HL-60 (cell line): ENCODE measurements at places on chromosomes 11 and 22.
A peak's percentile ranks its signal among the peaks of the same experiment; 100 is the strongest.

DNA sequence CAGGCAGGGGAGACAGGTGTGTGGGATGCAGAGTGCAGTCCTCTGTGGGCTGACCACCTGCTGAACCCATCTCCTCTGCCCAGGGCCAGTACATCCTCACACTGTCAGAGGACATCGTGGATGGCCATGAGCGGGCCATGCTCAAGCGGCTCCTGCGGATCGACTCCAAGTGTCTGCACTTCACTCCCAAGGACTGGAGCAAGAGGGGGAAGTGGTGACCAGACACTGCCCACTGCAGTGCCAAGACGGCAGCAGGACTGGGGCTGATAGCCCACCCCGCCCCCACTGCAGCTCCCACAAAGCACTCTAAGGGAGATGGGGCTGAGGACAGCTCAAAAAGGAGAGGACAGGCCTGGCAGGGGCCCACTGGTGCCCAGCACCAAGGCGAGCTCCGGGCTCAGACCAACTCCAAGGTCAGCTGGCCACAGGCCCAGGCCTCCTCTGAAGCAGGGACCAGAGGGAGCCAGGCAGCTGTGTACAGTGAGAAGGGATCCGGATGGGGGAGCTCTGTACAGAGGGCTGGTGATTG lies 1.6 kb downstream of the RNASEH2C start:
- peak; percentile 18 for DNase-seq

DNA sequence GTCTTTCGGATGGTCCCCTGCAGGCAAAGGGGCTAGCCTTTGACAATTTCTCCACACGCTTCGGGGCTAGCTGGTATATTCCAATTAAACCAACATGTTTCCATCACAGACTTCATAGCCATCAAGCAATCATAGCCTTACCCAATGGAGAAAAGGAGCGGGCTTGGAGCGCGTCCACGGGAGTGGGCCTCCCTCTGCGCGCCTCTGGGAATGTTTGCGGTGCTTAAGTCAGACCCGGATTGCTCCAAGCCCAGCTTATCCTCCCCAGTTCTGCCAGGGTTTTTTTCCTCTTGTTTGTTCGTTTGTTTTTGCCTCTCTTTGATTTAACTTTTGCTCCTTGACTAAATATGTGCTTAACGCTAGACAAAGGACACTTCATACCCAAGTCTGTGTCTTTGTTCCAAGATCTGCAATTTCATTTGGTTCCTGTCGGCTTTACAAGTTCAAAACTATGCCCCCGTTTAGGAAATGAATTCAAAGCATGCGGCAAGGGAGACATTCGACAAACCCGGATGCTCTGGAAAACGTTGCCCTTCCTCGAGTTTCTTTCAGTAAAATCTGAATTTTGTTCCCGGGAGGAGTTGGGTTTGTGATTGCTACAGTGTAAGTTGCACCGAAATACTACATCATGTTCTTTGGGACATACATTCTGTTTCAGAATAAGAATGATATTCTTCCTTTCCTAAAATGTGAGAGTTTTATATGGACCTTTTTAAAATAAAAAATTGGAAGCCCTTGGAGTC lies 1.0 kb upstream of the GLB1L2 start:
- DNase-seq: no peak

- no peak for DNase-seq
Observed at GRCh38 chr11:83115026-83115425, 41.9 kb upstream of the PCF11 start.

DNA sequence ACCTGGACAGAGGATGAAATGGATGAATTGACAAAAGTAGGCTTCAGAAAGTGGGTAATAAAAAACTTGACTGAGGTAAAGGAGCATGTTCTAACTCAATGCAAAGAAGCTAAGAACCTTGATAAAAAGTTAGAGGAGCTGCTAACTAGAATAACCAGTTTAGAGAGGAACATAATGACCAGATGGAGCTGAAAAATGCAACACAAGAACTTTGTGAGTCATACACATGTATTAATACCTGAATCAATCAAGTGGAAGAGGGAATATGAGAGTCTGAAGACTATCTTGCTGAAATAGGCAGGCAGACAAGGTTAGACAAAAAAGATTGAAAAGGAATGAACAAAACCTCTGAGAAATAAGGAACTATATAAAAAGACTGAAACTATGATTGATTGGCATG lies 47.9 kb upstream of the SLC22A9 start:
- no peak for DNase-seq

DNA sequence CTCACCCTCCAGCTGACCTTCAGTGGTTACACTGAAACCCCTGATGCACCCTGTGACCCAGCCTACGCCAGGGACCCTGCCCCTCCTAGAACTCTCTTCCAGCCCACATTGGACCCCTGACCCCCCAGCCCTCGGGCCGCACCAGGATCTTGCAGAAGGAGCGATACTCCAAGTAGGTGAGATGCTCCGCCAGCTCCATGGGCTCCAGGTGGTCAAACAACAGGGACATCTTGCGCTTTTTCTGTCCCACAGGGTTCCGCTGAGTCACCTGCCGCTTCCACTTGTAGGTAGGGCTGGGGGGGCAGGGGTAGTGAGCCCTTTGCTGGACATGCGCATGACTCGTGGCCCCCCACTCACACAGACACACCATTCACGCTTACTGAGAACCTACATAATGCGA lies 4.1 kb downstream of the RASGRP2 start:
- no peak for DNase-seq

- DNase-seq: no peak
Observed at GRCh38 chr22:41957941-41958556, 6.1 kb downstream of the SMIM45 start.

DNA sequence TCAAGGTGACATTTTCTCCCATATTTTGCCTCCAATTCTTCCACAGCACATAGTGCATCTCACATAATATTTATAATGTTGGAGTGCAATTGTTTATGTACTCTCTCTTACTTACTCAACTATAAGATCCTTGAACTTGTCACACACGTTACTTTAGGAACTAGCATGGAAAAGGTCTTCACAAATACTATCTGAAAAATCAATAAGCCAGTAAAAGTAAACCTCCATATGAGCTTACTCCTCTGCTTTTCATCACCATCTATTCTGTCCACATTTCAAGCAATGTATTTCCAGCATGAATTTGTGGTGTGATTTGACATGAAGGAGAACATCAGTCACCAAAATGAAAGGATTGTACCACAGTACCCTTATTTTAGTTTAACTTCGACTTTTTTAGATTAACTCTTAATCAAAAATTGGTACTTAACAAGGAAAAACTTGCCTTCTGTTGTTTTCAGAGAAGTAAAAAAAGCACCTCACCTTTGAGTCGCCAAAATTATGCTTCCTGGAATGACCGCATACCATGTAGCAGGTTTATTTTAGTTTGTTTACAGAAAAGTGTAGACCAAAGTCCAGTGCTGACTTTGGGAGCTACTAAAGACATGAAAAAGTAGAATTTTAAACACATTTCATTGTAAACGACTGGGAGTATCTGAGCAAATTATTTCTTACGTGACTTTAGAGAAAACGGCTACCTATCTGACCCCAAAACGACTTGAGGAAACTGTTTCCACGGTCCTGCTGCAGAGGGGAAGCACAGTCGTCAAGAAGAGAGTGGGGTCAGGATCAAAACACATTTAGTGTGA lies at the start of gene SLC22A9:
SLC22A9 (plus strand) TSS at position 621 of the 806 bp plus-strand sequence. CDS start 272 bp downstream, outside the sequence.
- DNase-seq: no peak

DNA sequence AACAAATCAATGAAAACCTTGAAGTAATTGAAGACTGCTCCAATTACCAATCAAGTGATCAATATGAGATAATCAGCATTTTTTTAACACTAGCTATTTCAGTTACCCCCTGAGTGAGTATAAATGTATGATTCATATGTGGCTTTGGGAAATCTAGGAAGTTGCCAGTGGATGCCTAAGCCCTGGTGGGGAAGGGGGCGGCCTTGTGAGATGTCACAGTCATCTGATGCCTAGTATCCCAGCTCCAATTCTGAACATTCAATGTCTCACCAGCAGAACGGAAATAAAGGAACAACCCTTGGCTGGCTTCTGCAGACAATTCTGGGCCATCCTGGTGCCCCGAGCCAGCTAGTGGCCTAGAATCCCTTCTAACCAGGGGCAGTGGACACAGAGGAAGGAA lies 58.5 kb upstream of the TIMP3 start:
- no peak for DNase-seq

- DNase-seq: no peak
Observed at GRCh38 chr11:92180664-92181251, 43.9 kb upstream of the FAT3 start.

GRCh38 chr22:43389227-43389836 lies 22.5 kb upstream of the MPPED1 start:
- DNase-seq: no peak

DNA sequence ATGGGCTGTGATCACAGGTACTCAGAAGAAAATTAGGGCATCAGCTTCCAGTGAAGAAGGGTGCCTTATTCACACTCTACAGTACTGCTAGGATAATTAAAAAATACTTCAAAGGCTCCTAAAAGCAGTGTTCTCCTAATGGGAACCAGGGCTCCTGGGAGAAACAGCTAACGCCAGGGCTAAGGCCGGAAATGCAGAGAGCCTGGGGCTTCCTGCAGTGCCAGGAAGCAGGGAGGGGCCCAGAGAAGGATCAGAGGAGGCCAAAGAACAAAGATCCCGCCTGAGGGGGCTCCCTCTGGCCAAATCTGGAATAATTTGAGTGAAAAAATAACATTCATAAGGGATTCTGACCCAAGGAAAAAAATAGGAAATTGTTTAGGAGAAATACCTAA lies 27.5 kb downstream of the TOLLIP start:
- no peak for DNase-seq

DNA sequence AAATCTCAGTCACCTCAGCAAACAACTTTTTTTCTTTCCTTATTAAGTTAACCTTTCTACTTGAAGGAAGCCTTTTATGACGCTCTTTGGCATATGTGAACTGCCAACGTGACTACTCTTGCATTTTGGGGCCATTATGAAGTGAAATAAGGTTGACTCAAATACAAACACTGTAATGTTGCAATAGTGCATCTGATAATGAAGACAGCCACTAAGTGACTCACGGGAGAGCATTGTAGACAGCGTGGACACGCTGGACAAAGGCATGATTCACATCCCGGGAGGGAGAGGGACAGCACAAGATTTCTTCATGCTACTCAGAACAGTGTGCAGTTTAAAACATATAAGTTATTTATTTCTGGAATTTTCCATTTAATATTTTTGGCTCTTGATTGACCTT lies 560.8 kb downstream of the ETS1 start:
- no peak for DNase-seq

- DNase-seq: no peak
Observed at GRCh38 chr11:2760196-2760871, 60.5 kb upstream of the KCNQ1OT1 start.

DNA sequence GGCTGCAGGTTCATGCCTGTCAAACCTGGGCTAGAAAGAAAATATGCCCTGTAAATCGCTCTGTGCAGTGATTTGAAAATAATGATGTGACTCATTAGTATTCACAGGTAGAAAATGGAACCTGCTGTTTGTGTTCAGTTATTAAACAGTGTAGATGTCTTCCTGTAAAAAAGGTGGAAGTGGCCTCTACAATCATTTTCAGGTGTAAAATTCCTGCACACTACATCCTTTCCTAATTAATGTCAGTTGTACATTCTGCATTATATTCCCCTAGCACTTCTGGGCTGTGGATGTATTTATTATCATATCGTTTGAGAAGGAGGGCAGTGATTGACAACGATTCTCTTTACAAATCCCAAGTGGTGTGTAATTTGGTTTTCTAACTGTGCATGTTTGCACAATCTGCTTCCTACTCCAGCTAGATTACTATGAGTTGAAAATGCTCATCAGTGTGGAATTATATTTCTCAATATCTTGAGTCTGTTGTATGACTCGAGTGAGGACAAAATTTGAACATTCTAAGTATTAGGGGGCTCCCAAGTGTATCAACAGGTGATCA lies 454.0 kb upstream of the DDI1 start:
- no peak for DNase-seq

DNA sequence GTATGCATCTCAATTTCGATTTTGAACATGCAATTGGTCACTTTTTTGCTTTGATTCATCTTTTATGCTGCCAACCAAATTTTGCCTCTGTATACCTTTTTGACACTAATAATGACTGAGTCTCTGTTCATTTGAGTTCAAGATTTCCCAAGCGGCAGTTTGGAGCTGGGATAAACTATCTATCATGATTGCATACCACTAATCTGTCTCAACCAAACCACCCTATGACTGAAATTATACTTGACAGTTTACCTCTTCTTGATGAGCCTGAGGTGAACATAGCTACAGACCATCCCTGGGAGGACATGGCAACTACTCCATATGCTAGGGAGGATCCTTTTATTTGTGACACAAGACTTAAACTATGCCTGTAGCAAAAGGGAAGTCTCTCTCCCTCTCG lies 146.2 kb downstream of the PAX6 start:
- no peak for DNase-seq

DNA sequence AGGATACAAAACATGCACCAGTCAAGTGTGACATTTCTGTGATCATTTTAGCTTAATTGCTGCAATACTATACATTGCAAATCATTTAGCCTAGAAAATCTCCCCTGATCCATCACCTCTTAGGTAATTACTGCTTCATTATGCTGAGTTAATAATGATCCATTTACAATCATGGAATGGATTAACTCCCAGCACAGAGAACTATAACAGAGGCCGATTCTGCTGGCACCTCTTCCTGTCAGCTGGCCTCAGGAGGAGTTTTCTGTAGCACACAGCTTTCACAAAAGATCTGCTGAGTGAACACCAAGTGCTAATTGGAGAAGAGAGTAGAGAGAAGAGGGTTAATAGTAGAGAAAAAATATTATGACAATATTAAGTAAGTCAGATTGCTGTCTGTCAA lies 591.8 kb upstream of the KIRREL3 start:
- DNase-seq: no peak

DNA sequence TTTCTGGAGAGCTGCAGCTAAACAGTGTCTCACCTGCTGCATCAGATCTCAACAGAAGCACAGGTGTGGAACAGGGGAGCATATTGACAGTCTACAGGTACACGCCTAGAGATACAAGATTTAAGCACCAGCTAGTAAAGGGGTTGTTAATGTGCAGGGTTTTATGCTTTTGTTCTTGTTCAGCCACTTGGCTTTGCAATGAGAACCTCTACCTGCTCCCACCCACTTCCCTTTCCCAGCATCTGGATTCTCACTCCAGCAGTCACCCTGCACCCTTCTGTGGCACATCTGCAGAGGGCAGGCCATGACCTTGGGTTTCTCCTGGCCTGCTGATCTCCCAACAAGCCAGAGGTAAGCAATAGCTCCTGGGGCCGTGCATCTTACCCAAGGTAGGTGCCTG lies 446.6 kb downstream of the BUD13 start:
- no peak for DNase-seq

DNA sequence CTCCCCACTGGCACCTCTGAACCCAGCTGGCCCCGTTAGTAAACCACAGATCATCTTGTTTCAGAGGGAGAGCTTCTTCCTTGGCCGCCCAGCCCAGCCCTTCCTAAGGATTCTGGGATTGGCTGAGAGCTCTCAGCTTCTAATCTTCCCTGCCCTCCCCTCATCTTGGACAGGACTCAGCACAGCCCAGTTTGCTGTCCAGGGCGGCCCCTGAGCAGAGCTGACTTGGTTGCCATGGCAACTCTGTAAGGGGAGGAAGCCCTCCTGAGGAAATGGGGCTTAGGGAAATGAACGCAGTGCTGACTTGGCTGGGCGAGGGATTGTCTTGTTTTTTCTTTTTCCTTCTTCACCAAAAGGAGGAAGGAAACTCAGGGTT lies 4.6 kb downstream of the APOL4 start:
- no peak for DNase-seq

- DNase-seq: no peak
Observed at GRCh38 chr11:26219183-26220117, 112.5 kb upstream of the ANO3 start.
